NCI-H2029 (cell line): ENCODE measurements at places on chromosomes 4 and X.

GRCh38 chrX:40298069-40298468 lies 200.3 kb upstream of the BCOR start:
- DNase-seq: no peak

- DNase-seq: no peak
Observed at GRCh38 chr4:174177536-174177935, 105.9 kb downstream of the FBXO8 start.

GRCh38 chr4:169248645-169249044 lies 22.1 kb downstream of the SH3RF1 start:
- no peak for DNase-seq

GRCh38 chr4:131547506-131547981 lies 1601.5 kb upstream of the PCDH10 start:
- DNase-seq: no peak

DNA sequence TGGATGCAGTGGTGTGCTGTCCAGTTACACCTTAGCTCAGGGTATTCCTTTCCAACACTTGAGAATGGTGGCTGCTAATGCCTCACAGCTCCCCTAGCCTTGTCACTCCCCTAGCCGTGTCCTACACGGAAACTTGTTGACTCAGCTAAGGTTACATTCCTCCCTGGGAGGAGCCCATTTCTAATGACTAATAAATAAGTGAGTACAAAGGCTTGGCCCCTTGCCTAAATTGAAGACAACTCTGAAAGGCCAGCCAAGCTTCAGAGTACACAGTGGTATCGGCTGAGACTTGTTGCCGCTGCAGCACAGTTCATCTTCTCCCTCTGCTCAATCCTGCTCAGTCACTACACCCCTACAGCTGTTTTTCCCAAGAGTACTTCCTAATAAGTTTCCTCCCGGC lies 21.2 kb upstream of the SLC25A31 start:
- peak; percentile 41 for DNase-seq

- no peak for DNase-seq
Observed at GRCh38 chr4:766152-766515, 59.8 kb downstream of the CPLX1 start.

GRCh38 chr4:6017030-6017429 lies 1.2 kb downstream of the C4orf50 start:
- no peak for DNase-seq

DNA sequence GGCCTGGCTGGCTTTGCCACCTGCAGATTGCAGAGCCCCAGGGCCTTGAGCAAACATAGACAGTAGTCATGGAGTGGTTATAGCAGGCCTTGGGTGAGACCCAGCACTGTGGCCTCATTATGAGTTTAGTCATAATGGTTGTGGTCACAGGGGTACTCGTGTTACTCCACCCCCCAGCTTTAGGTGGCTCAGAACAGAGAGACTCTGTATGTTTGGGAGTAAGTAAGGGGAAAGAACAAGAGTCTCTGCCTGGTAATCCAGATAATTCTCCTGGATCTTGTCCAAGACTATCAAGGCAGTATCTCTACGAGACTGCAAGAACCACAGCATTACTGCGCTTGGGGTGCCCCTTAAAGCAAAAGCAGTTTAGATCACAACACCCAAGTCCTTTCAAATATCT lies 62.3 kb upstream of the SCRG1 start:
- peak; percentile 0 for DNase-seq

DNA sequence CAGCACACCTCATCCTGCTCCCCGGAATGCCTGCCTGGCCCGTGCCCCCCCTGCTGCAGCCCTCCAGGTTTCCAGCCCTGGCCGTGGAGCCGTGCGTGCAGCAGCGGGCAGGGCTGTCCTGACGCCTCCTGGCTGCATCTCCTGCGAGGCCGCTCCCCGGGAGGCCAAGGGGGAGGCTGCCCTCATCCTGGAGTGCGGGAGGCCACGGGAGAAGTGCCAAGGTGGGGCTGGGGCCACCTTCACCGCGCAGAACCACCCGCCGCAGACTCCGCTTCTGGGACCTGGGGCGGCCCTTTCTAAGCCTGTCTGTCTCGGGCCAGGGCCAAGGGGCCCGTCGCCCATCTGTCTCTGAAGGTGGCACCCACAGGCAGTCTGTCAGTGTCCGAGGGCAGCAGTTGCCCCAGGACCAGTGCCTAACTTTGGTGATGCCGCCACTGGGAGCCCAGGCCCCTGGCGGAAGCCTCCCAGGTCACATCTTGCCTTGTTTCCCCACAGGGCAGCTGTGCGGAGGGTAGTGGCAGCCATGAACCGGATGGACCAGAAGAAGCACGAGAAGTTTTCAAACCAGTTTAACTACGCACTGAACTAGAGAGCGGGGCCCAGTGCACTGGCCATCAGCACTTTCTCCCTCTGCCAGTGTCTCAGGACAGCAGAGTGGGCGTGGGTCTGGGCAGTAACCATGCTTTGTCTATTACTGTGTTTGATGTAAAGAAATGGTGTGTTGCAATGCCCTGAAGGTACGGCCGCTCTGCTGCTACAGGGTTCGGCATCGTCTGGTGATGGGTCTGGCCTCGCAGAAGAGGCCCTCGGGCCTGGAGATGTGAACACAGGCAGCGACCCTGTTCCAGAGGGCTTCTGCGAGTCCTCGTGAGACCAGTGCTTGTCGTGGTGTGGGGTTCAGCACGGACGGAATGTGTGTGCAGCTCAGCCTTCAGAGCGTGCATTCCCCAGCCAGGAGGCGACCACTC lies 20.6 kb downstream of the NKX1-1 start:
- no peak for DNase-seq

GRCh38 chr4:184205243-184205642 lies 12.4 kb downstream of the ENPP6 start:
- DNase-seq: no peak

DNA sequence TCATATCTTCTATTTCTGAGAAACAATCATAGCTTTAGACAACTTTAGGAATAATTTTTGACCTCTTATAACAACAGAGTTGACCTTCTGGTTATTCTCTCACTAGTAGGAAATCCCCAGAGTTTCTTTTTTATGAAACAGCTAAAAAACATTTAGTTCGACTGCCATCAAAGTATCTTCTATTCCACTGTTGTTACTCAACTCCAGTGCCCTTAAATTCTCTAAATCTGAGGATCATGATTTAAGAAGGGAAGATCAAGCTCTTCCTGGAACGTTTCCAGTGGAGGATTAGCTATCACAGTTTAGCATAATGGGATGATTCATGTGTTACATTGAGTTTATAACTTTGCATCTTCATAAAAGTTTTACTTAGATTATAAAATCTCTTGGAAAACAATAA lies 134.9 kb upstream of the VEGFC start:
- DNase-seq: no peak

DNA sequence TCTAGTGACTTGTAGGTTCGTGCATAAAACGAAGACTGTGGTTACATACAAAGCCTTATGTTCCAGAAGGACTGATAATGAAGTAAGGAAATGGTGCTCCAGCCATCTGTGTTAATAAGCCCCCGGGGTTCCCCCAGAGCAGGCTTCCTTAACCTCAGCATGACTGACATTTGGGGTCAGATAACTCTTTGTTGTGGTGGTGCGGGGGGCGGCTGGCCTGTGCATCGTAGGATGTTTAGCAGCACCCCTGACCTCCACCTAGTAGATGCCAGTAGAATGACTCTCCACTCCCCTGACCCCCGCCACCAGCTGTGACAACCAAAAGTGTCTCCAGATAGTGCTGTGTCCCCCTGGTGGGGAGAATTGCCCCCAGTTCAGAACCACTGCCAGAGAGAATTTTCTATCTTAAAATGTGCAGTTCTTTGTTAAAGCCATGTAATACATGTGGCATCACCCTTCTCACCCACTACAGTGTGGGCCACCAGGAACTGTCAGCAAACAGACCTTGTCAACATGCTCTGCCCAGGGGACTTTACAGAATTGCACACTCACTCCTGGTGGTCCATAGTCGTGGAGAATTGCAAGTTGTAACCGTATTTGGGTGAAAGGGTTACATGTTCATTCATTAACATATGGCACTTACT lies 7.5 kb downstream of the SH3KBP1 start:
- DNase-seq: no peak

GRCh38 chrX:109372716-109373115 lies 109.2 kb downstream of the GUCY2F start:
- DNase-seq: no peak

- DNase-seq: no peak
Observed at GRCh38 chr4:89469930-89470375, 162.4 kb upstream of the GPRIN3 start.

- DNase-seq: no peak
Observed at GRCh38 chrX:129238011-129238410, 285.3 kb downstream of the SMARCA1 start.

- no peak for DNase-seq
Observed at GRCh38 chrX:5748586-5749150, 480.0 kb downstream of the NLGN4X start.

DNA sequence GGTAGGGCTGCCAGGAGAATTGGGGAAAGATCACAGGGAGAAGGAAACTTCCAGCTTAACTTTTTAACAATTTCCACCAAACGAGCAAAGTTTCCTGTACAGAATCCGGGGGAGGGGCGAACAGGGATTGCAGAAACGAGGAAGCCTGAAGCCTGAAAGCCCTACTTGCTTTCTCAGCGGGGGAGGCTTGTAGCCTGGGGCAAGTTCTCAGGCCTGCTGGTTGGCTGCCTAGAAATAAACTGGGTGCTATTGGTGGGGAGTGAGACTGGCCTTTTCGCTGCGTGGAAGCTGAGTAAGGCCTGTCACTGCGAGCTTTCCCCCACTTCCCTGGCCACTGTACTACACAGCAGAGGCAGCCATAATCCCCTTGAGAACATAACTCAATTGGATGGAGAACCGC lies 110.8 kb upstream of the ATP8A1 start:
- DNase-seq: no peak

DNA sequence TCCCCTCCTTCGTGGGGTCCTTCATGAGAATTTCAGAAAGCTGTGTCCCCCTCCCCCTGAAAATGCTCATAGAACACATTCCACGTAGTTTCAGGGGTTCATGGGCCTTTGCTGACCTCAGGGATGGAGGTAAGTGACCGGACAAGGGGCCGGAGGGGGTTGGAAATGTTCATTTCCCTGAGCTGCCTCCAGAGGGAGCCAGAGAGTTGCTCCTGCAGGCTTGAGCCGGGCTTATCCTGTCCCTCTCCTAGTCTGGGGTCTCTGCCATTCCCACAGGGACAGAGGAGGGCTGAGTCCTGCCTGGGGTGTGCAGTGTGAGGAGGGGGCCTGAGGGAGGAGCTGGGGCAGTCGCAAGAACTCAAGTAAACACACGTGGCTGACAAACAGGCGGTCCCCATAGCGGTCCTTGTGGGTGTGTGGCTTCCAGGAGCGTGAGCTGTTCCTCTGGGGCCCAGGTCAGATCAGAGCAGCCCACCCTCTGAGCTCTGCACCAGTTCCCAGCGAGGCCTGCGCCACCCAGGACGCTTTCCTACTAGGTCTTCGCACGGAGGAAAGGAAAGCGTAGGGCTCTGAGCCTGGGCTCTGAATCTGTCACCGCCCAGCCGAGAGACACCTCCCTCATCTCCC lies 62.5 kb downstream of the WFS1 start:
- peak; percentile 8 for DNase-seq

DNA sequence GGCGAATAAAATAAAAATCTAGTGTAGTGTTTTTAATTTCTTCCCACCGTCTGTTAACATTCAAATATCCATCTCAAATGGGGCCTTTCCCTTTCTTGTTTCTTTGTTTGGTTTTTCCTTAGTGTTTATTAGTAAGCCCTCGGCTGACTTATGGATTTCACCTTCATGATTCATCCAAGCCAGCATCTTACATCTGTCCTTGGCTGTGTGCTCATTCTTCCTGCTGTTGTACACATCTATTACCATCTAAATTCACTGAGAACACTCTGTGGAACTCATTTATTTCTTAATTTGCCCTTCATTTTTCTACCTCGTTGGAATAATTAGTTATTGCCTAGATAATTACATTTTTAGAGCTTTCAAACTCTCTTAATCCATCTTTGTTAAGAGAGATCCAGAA lies 84.9 kb downstream of the SPCS3 start:
- DNase-seq: no peak

GRCh38 chr4:22460266-22460665 lies 55.6 kb downstream of the ADGRA3 start:
- no peak for DNase-seq

DNA sequence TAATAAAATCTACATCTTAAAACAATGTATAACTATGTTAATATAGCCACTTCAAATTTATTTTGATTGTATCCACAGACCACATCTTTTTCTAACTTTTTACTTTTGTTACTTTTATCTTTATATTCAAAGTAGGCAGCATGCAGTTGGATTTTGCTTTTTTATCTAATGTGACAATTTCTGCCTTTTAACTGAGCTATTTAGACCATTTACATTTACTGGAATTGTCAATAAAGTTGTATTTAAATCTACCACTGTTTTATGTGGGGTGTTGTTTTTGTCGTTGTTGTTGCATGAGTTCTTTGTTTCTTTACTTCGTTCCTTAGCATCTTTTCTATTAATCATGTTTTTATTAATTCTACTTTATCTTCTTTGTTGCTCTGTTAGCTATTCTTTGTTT lies 42.0 kb downstream of the NEUROG2 start:
- no peak for DNase-seq

GRCh38 chrX:332916-333610 lies 14.5 kb upstream of the GTPBP6 start:
- no peak for DNase-seq

- DNase-seq: no peak
Observed at GRCh38 chrX:4028151-4028550, 314.7 kb upstream of the PRKX start.

- no peak for DNase-seq
Observed at GRCh38 chr4:139972305-139972704, 181.7 kb downstream of the MAML3 start.

DNA sequence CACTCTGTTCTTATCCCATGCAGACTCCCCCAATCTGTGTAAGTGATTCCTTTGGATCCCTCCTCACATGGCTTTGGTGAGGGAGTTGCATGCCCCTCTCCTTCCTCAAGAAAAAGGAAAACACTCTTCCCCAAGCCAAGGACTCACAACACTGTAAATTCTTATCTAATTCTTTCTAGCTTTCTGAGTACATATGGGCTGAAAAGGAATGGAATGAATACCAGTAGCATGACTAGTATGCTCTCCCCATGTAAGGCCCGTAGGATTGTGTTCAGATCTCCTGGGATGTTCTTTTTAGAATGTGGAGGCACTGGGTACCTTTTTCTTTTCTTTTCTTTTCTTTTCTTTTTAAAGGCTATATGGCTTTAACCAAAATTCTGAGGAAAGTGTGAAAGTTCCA lies 17.0 kb upstream of the MAGED1 start:
- DNase-seq: no peak

DNA sequence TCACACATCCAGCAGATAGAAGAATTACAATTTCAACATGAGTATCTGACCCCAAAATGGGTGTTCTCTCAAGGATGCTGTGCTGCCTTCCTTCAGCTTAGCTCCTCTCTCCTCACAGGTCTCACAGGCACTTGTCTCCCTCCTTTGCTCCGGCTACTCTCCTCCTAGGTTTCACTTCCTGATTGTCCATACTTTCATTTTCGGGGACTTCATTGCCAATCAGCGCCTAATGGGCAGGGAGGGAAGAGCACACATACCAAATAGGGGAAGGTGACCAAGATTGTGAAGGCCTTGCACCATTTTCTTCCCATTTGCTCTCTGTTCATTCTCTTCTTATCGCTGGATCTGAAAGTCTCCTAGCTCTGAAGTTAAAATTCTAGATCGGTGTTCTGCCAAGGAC lies 125.4 kb upstream of the EOLA2 start:
- no peak for DNase-seq
